Activated T-cell treated with anti-CD3 and anti-CD28 coated beads, Interleukin-2, amount 50 U/mL, for 4 hours (primary cell): ENCODE measurements at places on chromosomes 2 and 18.

- DNase-seq, result no peak
Measured at GRCh38 chr18:48154828-48155227, 224.4 kb upstream of the SMAD2 start.

DNA sequence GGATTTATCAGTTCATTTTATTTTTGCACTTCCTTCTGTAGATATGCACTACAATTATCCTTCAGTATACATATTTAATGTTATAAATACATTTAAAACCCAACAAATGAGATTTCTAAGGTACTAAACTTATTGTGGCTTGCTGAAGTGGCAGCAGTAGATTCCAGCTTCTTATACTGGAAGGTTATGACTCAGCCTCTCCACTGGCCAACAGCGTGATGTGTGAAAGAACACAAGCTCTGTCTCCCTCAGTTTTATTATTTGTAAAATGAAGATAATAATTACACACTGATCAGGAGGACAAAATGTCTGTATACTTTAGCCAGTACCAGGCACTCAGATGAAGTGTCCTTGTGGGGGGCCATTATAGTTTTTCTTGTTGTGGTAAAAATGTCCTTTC, 1147.1 kb downstream of the CNTNAP5 start:
- DNase-seq, result no peak

DNA sequence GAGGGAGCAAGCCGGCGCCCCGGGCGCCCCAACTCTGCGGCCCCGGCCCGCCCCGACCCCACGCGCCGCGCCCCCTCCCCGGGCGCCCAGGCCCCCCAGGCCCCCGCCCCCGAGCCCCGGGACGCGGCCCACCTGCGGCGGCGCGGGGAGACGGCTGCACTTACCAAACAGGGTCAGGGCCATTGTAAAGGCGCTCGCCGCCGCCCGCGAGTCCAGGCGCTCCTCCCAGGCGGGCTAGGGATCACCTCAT, 526 bp downstream of the CHN1 start:
- DNase-seq, result no peak

DNA sequence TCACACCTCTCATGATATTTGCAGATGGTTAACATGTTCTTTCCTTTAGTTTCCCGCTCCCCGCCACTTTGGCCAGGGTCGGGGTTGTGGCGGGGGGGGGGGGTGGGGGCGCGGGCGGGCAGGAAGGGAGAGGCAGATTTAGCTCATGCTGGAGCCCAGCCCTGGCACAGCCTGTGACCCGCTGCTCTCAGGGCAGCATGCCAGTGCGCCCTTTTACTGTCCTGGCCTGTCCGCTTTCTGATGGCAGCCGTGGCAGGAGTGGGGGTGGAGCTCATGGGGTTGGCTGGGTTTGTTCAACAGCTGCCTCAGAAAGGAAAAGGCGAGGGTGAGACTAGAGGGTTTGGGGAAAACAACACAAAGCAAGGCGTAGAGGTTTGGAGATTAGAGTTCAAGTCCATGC, 56.1 kb downstream of the TNP1 start:
- DNase-seq, result no peak

DNA sequence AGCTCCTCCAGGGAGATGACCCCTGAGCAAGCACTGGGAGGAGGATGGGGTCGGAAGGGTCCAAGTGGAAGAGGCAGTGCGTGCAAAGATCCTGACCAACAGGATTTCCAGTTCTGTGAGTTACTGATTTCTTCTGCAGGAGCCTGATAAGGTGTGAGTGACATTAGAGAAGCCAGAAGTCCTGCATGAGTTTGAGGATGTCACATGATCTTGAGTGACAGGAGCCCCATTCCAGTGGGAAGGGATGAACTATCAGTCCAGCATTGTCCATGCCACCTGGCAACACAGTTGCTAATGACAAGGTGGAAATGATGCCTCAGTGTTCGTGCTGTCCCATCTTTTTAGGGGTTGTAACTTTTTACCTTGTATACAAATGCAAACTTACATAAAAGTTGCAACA, 285.1 kb upstream of the HDAC4 start:
- DNase-seq, result no peak

DNA sequence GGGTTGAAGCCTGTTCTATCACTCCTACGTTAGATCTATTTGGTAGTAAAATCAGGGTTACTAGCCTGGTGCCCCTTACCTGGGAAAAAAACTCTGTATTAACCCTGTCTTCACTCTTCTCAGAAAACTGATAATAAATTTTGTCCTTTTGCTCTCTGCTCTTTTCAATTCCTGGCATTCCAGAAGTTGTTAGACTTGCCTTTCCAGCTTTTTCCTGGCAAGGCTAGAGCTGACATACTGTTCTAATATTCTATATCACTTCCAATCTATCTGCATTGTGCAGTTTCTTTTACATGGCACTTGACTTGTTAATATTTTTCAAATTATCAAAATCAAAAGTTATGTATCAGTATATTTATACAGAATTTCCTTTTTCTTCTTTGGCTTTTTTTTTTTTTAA, 162.2 kb downstream of the FIGN start:
- DNase-seq, result no peak

GRCh38 chr2:106642679-106643078, 155.5 kb downstream of the CD8B2 start:
- no peak for DNase-seq

GRCh38 chr18:73924836-73925235, 222.8 kb downstream of the FBXO15 start:
- DNase-seq, result no peak

DNA sequence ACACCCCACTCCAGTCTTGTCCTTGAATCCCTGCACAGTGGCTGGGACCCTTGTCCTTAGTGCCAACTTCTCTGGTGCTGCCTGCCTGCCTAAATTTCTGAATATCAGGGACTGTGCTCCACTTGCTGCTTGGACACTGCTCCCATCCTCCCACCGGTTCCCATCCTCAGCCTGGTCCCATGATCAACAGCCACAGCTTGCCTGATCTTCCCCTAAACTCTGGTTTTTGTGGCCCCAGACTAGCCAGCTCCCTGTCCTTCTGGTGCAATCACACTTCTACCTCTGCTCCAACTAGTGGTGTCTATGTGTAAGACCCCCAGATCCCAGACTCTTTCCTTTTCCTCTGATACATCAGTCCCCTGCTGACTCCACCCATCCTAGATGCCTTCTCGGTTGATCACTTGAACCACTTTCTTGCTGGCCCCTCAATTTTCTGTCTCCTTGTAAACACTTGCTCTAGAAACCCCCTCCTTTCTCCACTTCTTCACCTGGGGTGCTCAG, 37.2 kb upstream of the POLE4 start:
- no peak for DNase-seq

DNA sequence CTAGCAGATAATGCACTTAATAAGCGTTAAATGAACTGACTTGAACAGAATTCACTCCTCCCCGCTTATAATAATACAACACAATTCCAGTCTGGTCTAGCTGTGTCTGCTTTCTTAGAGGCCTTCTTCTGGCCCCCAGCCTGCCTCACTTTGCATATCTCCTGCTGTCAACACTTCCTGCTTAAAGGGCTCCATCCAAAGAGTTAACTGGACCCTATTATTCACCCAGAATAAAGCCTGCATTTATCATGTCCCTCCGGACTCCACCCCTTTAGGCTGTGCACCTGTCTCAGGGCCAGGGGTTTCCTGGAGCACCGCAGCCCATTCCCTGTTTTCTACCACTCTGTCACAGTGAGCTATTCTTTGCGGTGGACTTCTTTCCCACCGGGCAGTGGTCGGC, 292.8 kb upstream of the FBXO11 start:
- no peak for DNase-seq

- no peak for DNase-seq
Measured at GRCh38 chr2:23404426-23404825, 19.4 kb downstream of the KLHL29 start.

- no peak for DNase-seq
Measured at GRCh38 chr2:26494891-26495290, 17.0 kb upstream of the OTOF start.

- no peak for DNase-seq
Measured at GRCh38 chr2:1321321-1321720, 91.9 kb upstream of the TPO start.

GRCh38 chr2:118584877-118585276, 262.6 kb downstream of the EN1 start:
- DNase-seq, result no peak

- no peak for DNase-seq
Measured at GRCh38 chr2:82062463-82062862, 1757.9 kb upstream of the LRRTM1 start.

DNA sequence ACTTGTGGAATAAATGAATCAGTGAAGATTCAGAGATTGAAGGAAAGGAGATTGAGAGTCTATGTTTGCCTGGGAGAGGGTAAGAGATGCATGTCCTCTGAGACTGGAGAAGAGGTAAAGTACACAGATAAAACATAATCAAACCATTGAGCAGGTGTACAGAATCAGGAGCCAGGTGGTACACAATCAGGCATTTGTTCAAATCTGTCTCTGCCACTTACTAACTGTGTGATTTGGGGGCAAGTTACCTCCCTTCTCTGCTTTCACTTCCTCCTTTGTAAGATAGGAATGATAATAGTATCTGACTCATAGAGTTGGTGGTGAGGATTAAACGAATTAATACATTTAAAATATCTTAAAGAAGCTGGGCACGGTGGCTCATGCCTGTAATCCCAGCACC, 94.0 kb downstream of the CDK15 start:
- no peak for DNase-seq

DNA sequence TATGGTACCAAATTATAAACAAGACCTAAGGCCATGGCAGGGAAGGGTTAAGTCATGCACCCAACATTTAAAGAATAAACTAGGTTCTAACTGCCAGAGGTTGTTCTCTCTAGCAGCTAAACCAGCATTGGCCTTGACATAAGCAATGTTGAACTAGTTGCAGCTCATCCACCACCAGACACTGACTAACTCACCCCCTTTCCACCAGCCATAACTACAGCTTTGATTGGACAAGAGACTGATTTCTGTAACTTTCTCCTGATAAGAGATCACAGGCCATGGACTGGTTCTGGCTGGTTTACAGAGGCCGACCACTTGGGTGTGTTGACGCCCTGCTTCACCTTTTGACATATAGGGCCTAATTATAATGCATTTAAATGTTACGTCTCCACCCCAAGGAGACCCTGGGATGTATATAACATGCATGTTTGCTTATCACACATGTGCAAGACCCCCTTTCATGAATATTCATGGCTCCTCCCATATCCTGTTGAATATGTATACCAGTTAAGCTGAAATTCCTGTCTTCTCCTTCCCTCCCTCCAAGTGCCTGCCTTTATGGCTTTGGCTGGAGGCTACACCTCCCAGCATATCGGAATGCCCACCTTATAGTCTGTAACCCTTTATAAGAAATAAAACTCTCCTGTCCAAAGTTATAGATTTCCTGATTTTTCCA, 75.9 kb downstream of the MRPS9 start:
- DNase-seq, result no peak

GRCh38 chr18:29361843-29362242, 1184.9 kb upstream of the CDH2 start:
- no peak for DNase-seq

DNA sequence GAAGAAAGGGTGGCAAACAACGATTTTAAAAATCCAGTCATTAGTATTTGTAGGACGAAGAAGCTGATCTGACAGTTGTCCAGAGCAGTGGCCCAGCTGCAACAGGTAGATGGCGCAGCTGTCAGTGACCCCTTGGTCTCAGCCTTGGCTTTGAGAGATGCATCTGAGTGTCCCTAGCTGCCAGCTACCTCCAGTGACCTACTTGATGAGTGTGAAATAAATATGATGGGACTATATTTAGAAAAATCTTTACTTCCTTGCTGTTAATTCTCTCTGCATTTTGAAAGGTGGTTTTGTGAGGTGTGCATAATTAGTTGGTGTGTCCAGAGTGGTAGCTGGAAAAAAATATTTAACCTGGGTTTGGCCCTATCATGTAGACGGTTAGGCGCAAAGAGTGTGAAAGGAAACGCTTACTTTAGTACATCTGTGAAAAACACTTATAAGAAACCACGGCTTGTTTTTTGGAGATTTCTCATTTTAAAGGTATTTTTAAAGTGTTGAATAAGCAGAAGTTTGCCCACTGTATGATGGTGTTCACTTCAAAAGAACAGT, 963 bp downstream of the INPP1 start:
- no peak for DNase-seq

- DNase-seq, result peak; percentile 41
Measured at GRCh38 chr2:159903443-159904126, 105.6 kb upstream of the CD302 start.

DNA sequence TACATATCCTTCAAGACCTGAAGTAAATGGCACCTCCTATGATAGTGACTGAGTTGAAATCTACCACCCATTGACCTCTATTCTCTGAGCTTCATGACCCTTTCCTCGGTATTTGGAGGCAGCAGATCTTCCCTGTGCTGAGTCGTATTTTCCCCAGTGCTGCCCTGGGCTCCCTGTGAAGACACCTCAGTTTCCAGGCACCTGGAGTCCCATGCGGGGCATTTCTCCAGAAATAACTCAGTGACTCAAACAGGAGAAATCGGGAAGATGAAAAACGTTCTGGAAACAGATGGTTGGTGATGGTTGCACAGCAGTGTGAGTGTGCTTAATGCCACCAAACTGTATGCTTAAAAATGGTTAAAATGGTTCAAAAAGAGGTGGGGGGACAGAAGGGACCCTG, 18.0 kb downstream of the SMYD1 start:
- no peak for DNase-seq
